Natural killer cell treated with Interleukin-12 subunit alpha and Interleukin-12 subunit beta and Interleukin-15 and Interleukin-18, amount 100 ng/mL, for 72 hours (primary cell): ENCODE measurements at places on chromosomes 6 and 20.

DNA sequence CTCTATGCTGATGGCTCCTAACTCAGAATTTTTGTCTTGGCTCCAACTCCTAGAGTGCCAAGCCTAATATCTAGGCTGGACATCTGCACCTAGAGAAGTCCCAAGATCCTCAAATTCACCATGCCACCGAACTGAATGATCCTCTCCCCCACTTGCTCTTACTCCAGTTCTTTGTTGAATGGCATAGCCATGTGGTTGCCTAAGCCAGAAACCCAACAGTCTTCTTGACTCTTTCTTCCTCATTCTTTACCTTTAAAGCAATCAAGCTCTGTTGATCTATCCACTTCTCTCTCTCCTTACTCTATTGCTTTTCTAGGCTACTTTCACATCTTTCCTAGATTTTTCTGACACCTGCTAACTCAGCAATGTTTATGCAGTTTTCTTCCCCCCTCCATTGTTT is 126.5 kb upstream of the FOXO3 start:
- peaks cover 4% of the 10 kb centered on the region for H3K27me3 ChIP-seq
- H3K4me3 ChIP-seq = no peak overlapping the region
- no peak for DNase-seq
- no peaks in the 10 kb centered on the region for H3K36me3 ChIP-seq
- no peak overlapping the region for H3K27ac ChIP-seq

- H3K36me3 ChIP-seq = no peaks in the 10 kb centered on the region
- H3K27ac ChIP-seq = no peak overlapping the region
- no peak for DNase-seq
- no peaks in the 10 kb centered on the region for H3K27me3 ChIP-seq
These were observed 726 bp downstream of the FLRT3 start for GRCh38 chr20:14336686-14337085.

DNA sequence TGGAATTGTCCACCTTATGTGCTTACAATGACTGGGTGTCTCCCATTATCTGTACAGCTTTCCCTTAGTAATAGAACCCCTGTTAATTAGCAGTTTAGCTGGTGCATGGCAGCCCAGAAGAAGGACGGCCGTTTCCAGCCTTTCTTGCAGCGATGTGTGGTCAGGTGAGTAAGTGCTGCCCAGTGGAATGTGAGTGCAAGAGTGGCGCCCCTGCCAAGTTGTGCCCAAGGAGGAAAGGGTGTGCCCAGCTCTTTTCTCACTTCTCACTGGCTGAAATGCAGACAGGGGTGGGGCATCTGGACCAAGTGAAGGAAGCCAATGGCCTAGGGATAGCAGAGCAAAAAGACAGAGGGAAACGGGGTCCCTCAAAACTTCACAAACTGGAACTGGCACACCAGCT is 296.8 kb downstream of the PREX1 start:
- DNase-seq = no peak
- no peak overlapping the region for H3K4me3 ChIP-seq
- peaks cover 29% of the 10 kb centered on the region for H3K27me3 ChIP-seq
- no peaks in the 10 kb centered on the region for H3K4me1 ChIP-seq
- H3K27ac ChIP-seq = no peak overlapping the region

DNA sequence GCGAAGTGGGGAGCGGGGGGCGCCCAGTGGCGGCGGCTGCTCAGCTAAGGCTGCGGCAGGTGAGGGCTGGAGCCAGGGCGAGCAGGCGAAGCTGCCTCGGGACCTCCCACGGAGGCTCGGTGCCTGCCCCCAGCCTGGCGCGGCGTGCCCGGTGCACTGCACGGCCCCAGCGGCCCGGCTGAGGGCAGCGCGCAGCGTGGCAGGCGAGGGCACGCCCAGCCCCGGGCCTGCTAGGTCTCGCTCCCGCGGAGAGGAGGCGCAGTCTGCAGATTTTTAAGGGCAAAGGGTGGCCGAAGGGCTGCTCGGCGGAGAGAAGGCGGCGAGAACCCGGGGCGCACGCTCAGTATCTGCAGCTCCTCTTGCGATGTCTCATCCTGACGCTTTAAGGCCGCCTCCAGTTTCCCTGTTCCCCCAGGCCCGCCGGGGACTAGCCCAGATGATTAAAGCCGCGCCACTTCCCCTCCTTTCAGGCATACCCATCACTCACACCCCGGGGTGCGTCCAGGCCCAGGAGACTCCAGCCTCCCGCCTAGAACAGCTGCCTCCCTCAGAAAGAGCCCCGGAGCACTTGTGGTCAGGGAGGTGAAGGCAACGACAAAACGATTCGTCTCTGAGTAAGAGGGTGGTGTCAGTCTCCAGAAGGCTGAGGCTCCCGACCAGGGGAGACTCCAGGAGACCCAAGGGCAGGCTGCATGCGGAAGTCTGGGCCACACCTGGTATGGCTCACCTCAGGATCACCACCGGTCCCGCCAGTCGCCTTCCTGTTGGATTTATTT is at the start of gene FERMT1:
Gene FERMT1 (minus strand): TSS at position 158 of the 776 bp plus-strand sequence. CDS start 3,476 bp downstream, outside the sequence.
- H3K27ac ChIP-seq = no peak within 1 kb of the TSS
- H3K4me1 ChIP-seq = no peaks in the 10 kb centered on the region
- H3K4me3 ChIP-seq = peak within 1 kb of the TSS; percentile 1
- DNase-seq = no peak

GRCh38 chr6:84428300-84428907 is 201.0 kb upstream of the CEP162 start:
- no peak overlapping the region for H3K4me3 ChIP-seq
- H3K27ac ChIP-seq = no peak overlapping the region
- no peaks in the 10 kb centered on the region for H3K36me3 ChIP-seq
- no peak for DNase-seq
- H3K27me3 ChIP-seq = peaks cover 2% of the 10 kb centered on the region

DNA sequence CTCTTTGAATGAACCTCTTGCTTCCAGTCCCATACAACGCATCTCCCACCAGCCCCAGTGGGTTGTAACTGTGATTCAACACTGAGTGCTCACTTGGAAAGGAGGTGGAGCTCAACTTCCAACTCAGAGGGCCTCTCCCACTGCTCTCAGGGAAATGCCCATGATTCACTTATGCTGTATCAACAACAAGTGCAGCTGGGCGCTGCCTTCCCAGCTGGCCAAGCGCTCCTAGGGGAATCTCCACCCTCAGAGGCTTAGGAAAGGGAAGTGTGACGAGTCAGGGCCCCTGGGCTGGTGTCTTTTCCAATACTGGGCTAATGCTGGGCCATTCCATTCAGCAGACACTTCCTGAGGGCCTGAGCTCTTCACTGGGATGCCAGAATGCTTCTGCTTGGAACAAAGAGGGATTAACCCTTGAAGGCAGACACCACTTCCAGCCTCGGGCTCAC is 8.1 kb upstream of the OCSTAMP start:
- H3K36me3 ChIP-seq = no peaks in the 10 kb centered on the region
- DNase-seq = peak; percentile 64
- H3K4me1 ChIP-seq = peaks cover 25% of the 10 kb centered on the region

DNA sequence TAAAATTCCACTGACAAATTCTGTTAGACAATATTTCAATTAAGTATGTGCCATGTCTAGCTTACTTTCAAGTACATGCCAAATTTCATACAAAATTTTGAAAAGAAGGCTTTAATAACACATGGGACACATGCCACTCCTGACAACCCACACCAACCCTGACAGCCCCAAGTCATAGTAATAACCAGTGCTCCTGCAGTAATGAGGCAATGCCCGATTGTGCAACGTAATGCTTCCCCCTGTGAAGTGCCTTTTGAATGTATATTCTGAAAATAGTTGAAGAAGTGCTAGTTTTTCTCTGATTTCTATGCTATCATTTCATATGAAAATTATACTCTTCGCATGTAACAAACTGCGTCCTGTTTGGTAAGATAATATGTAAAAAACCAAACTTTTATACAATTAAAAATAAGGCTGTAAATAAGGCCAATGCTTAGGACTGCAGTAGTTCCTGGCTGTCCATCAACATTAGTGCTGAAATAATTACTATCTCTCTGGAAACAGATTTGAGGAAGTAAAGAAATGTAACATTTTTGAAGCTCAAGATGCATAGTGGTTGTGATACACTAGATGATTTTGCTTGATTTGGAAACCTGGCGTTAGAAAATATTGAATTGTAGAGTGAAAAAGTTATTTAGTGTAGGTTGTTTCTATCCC is 125.8 kb upstream of the BCLAF1 start:
- no peaks in the 10 kb centered on the region for H3K4me1 ChIP-seq
- no peak overlapping the region for H3K27ac ChIP-seq
- no peaks in the 10 kb centered on the region for H3K27me3 ChIP-seq
- no peaks in the 10 kb centered on the region for H3K36me3 ChIP-seq
- no peak for DNase-seq
- H3K4me3 ChIP-seq = no peak overlapping the region

GRCh38 chr6:91822581-91822980 is 1235.7 kb upstream of the MAP3K7 start:
- H3K36me3 ChIP-seq = no peaks in the 10 kb centered on the region
- no peak overlapping the region for H3K27ac ChIP-seq
- no peak overlapping the region for H3K4me3 ChIP-seq
- H3K27me3 ChIP-seq = no peaks in the 10 kb centered on the region
- no peaks in the 10 kb centered on the region for H3K4me1 ChIP-seq

- H3K36me3 ChIP-seq = peaks cover 5% of the 10 kb centered on the region
- H3K27me3 ChIP-seq = no peaks in the 10 kb centered on the region
- H3K4me3 ChIP-seq = peak overlapping the region; percentile 99
- peaks cover 44% of the 10 kb centered on the region for H3K4me1 ChIP-seq
- no peak for DNase-seq
These were observed 372 bp downstream of the JARID2 start for GRCh38 chr6:15246217-15246665.

GRCh38 chr6:29626948-29627754 is 5.8 kb downstream of the GABBR1 start:
- H3K36me3 ChIP-seq = no peaks in the 10 kb centered on the region
- H3K4me3 ChIP-seq = peak overlapping the region; percentile 32
- no peak overlapping the region for H3K27ac ChIP-seq
- no peak for DNase-seq
- H3K4me1 ChIP-seq = peaks cover 30% of the 10 kb centered on the region
- peaks cover 53% of the 10 kb centered on the region for H3K27me3 ChIP-seq
